Caki2 (cell line): ENCODE measurements at places on chromosomes 3 and 15. TPM values are rescaled to one million over a fixed set of nuclear protein-coding genes. Genes with fewer than 3 reads are reported as not detected.

- no peak for DNase-seq
Measured at GRCh38 chr3:111210866-111211564, 139.4 kb downstream of the NECTIN3 start.

- no peak for DNase-seq
Measured at GRCh38 chr15:51348688-51349087, 7.2 kb downstream of the GLDN start.

DNA sequence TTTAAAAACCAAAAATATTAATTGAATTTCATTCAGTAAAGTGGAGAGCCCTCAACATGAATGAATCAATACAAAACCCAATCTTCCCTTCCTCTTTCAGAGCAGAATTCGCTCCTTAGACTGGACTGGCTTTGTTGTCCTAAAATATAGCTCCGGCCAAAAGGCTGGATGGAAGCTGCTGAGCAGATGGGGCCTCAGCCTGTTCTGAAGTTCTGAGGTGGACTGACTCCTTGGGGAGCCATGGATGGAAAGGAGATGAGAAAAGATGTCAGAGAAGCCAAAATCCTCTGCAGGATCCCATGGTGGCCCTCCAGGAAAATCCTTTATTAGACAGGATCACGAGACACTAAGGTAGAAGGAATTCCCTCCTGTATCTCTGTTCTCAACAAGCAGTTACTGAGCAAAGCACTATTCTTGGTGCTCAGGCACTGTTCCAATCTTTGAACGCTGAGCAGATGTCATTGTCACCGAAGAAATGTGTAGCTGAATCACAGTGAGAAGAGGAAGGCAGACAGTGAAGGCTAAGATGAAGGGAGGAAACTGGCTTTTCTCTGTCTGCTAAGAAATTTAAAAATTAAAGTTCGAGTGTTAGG, 122.0 kb downstream of the SEMA6D start:
- no peak for DNase-seq

- DNase-seq, result no peak
Measured at GRCh38 chr15:81113204-81113657, 20.8 kb upstream of the CFAP161 start.

GRCh38 chr3:179098388-179099077, 26.9 kb upstream of the ZMAT3 start:
- DNase-seq, result no peak

FAM81A gene
- 1.9 and 4.1 TPM in 2 replicates for total RNA-seq

SLC22A13 gene
- not detected in 2 replicates for total RNA-seq

GRCh38 chr3:80733522-80734176, 965.9 kb upstream of the ROBO1 start:
- DNase-seq, result peak; percentile 86
